Central memory CD4-positive, alpha-beta T cell (primary cell): ENCODE measurements at places on chromosomes 5 and 9.

DNA sequence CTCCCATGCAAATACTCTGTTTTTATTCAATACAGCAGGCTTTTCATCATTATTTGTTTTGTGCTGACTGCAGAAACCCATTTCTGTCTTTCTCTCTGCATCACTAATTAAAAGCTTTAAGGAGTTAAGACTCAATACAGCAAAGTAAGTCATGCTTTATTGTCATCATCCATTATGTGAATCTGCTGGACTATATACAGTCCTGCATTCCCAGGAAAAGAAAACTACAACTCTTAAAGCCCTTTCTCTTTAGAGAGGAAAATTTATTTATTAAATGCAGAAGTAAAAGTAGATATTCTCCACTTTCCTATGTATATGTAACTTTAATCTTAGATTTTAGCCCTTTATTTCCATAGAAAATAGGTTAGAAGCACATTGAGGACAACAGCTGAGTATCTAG, 706.6 kb upstream of the RGMB start:
- DNase-seq, result no peak

GRCh38 chr9:37902131-37902530, 1.8 kb downstream of the SLC25A51 start:
- DNase-seq, result no peak

- no peak for DNase-seq
Observed at GRCh38 chr9:78188594-78188993, 47.3 kb upstream of the CEP78 start.

GRCh38 chr9:69470186-69470977, 145.4 kb downstream of the ENTREP1 start:
- DNase-seq, result no peak

DNA sequence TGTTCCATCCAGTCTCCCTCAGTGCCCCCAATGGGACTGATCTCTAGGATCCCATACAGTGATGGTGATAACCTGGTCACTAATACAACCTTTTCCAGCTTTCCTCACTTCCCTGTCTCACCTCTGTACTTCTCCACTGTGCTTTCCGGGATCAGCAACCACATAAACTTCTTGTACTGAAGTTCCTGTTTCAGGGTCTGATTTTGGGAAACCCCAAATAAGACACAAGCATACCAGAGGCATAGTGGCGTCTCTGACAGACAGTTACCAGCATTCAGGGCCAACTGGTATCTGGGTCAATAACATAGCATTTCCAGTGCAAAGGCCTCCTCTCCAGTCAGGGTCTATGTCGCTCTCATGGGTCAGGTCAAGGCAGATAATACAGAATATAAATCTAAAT, 64.3 kb downstream of the GLDC start:
- DNase-seq, result no peak

- no peak for DNase-seq
Observed at GRCh38 chr9:132996526-132996925, 18.0 kb downstream of the GFI1B start.

DNA sequence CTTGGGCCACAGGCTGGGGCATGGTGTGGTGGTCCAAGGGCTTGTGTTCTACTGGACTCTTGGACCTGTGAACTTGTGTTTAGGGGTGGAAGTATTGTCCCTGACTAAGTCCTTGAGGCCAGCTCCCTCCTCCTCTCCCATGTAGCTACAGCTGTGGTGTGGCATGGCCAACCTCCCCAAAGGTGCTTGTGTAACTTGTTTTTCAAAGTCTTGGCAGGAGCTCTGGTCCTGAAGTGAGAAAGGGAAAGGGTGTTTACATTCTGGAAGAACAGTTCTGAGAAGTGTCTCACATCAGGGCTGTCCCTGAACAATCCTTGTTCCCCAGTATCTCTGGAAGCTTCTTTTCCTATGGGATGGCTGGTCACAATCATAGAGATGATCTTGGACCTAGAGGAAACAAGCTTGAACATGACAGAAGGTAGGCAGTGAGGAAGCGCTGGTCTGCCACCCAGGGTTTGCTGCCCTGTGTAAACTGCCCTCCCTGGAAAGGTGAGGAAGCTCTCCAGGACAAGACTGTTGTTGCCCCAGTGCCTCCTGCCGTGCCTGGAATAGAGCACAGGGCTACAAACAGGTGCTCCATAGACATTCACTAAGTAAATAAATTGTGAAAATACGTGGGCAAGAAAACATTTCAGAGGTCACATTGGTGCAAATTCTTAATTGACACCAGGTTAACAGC, 64.6 kb upstream of the KLF9 start:
- no peak for DNase-seq

- DNase-seq, result no peak
Observed at GRCh38 chr9:136140966-136141365, 22.3 kb upstream of the TMEM250 start.

DNA sequence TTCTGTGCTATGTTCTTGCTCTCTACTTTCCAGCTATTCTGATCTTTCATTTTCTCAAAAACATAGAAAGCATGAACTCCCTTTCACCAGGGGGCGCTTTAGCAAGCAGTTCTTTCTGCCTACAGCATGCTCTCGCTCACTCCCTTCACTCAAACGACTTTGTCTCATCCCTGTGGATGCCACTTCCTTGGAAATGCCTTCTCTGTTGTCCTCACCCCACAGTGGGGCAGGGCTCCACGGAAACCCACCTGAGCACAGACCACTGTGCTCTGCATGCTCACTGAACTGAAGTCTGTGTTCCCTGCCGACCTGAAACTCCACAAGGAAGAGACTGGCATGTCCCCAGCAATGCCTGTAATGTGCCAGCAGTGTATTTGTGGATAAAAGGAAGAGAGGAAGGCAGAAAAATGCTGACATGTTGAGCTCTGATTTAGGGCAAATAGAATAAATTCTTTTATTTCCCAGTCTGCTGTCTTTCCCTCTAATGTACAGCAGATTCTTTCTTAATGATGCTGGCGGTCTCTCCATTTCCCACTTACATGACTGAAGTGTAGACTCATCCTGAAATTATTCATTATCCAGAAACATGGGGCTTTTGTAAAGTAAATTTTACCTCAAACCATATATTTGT, 4.9 kb upstream of the ROR2 start:
- DNase-seq, result no peak

DNA sequence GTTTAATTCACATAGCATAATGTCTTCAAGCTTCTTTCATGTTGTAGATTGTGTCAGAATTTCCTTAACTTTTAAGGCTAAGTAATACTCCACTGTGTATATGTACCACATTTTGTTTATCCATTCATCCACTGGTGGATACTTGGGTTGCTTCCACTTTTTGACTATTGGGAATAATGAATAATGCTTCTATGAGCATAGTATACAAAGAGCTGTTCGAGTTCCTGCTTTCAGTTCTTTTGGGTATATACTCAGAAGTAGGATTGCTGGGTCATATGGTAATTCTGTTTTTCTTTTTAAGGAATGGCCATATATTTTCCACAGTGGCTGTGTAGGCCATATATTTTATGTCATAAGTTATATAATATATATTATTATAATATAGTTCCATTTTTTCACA, 3.6 kb upstream of the FAM120AOS start:
- no peak for DNase-seq

GRCh38 chr5:122629121-122629677, 145.7 kb upstream of the SNX2 start:
- no peak for DNase-seq

DNA sequence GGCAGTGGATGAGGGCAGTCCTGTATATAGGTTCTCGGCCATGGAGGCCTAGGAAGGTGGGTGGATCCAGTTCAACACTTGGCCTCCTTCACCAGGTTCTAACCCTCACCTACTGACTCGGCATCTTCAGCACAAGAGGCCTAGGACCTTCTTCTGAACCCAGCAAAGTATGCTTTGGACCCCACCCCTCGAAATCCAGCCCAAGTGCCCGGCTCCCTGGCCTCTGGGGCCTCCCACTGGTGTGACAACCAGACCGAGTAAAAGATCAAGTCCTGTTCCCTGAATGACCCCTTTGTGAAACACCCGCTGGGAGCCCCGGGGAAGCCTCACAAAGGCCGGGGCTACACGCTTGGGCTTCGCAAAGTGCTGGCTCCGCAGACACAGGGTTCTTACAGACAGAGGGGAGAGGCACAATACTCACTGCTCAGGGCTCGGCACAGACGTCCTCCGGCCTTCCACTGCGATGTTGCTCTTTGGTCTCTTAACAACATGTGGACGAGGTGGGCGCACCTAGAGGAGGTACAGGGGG, 47.0 kb downstream of the CRB2 start:
- no peak for DNase-seq

GRCh38 chr5:108867656-108868055, 120.0 kb downstream of the FER start:
- DNase-seq, result no peak

DNA sequence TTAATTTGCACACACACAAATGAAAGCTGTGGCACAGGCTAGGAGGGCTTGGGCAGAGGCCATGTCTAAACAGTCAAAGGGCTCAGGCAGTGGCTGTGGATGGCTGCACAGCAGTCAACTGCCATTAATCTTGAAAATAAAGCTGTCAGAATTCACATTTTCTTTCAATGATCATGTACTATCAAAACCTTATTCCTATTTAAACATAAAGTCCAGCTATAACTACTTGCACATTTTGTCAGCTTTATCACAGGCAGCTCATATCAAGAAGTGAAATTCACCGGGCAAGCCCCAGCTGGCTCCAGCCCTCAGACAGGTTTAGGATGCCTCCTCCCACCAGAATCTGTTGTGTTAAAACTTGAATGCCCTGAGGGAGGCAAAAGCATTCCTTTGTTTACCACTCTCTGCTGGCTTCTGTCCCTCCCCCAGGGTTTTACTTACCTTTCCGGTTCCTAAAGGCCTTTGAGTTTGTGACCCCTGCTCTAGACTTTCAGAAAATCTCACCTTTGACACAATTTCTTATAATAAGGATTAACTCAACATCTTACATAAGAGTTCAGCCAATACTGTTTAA, 54.9 kb upstream of the GRAMD2B start:
- no peak for DNase-seq

- DNase-seq, result no peak
Observed at GRCh38 chr5:62727861-62728260, 149.2 kb downstream of the LRRC70 start.

DNA sequence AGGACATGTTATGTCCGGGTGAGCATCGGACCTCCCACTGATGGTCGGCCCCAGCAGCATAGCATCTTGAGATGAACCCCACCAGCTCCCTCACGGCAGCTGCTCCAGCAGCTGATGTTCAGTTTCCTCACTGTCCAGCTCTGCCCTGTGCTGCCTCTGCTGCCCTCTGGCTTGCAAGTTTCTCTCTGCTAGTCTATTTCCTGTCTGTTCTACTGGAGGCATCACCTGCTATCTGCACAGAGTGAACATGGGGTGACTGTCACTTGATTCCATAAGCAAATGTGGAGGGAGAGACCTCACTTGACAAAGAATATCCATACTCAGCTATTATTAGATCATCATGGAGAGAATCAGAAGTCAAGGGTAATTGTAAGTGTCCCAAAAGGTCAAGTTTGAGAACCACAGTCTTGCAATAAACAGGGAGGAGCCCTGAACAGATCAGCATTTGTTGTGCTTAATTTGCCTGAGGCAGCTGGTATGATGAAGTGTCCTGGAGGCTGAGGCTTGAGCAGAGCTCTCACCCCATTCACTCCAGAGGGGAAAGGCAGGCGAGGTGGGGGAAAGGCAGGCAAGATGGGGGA, 702.8 kb downstream of the SEMA5A start:
- DNase-seq, result no peak

DNA sequence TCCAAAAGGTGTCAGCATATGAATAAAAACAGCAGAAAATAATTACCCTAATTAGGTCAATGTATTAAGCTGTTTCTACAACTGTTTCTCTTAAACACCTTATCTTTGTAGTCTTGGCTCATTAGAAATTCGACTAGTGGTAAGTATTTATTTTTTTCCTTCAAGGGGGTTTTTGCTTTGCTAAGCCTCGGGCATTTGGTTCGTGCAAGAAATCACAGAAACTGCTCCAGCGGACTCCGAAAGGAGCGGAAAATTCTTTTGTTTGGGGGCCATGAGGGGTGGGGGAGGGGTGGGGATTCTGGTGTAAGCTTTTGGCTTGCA, 757 bp downstream of the ZBED3 start:
- no peak for DNase-seq

DNA sequence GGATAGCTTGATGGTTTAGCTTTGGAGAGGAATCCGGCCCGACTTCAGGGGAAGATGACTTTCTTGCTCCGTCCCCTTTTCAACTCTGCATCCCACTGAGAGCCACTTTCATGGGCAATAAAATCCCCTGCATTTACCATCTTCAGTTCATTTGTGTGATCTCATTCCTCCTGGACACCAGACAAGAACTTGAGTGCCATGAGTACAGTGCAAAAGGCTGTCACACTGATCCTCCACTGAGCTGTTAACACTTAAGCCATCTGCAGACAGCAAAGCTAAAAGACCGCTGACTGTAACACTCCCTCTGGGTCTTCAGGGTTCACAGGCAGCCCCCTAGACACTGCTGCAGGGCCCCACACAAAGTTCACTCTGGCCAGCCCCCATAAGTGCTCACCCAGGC, 48.3 kb upstream of the TCERG1 start:
- no peak for DNase-seq

- no peak for DNase-seq
Observed at GRCh38 chr5:38184627-38185026, 73.7 kb upstream of the EGFLAM start.

GRCh38 chr5:56620903-56621677, 194.3 kb upstream of the MAP3K1 start:
- DNase-seq, result no peak

DNA sequence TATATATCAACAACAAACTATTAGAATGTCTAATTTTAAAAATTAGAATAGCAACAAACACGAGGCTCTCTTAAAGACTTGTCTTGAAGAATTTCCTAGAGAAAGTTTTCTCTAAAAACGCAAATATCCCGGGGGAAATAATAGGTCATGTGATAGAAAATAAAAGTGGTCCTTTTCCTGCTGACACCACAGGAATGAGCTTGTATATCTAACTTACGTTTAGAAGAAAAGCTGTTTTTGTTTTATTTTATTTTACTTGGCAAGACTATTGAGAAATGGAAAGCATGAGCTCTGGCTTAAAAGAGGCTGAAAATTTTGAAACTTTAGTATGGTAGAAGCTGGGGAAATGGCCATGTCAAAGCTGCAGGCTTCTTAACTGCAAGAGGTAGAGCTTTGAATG, 465.0 kb downstream of the AGTPBP1 start:
- DNase-seq, result no peak

DNA sequence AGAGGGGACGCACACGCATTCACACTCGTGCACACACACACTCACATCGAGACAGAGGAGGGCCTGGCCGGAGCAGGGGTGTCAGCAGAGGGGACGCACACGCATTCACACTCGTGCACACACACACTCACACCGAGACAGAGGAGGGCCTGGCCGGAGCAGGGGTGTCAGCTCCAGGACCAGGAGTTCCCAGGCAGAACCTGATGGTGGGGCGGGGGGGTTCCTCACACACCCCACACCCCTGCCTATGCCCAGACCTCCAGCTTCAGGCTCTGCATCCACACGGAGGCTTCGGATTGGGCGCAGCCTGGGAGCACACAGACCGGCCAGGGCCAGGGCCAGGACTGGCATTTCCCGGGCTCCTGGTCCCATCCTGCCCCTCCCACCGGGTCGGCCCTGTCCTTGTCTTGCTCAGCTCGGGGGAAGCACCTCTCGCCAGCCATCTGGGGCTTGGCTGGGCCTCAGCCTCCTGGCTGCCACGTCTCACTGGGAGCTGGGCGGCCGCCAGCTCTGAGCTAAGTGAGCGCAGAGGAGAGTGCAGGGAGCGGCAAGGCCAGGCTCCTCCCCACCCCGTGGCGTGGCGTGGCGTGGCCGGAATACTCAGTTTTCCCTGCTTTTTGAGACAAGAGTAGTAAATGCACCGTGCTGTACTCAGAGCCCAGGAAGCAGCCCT, 31.3 kb downstream of the ADAMTS2 start:
- no peak for DNase-seq
